NCI-H146 (cell line): ENCODE measurements at places on chromosomes 13 and 19.

DNA sequence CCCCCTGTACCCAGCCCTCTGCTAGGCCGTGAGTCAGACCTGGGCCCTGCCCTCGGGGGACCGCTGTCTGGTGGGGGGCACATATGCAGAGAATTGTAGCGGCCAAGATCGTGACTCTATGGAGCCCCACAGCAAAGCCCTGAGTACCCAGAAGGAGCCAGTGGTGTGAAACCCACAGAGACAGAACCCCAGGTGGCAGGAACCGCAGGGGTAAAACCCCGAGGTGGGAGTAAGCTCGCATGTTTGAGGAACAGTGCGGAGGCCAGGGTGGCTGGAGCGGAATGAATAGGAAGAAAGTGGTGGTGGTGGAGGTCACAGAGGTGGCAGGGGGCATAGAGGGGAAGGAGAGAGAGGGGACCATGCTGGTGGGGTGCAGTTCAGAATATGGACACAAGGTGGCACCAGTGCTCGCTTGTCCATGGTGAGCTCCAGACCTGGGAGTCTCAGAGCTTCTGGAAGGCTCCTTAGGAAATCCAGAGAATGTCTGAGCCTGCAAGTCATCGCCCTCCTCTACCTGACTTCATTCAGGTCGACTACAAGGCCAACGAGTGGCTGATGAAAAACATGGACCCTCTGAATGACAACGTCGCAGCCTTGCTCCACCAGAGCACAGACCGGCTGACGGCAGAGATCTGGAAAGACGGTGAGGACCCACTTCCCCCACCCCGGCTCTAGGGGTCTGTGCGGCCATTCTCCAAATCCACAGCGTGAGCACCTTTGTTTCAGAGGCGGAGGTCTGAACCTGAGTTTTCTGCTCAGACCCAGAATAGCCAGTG, 48.9 kb downstream of the MYH14 start:
- DNase-seq, result no peak

DNA sequence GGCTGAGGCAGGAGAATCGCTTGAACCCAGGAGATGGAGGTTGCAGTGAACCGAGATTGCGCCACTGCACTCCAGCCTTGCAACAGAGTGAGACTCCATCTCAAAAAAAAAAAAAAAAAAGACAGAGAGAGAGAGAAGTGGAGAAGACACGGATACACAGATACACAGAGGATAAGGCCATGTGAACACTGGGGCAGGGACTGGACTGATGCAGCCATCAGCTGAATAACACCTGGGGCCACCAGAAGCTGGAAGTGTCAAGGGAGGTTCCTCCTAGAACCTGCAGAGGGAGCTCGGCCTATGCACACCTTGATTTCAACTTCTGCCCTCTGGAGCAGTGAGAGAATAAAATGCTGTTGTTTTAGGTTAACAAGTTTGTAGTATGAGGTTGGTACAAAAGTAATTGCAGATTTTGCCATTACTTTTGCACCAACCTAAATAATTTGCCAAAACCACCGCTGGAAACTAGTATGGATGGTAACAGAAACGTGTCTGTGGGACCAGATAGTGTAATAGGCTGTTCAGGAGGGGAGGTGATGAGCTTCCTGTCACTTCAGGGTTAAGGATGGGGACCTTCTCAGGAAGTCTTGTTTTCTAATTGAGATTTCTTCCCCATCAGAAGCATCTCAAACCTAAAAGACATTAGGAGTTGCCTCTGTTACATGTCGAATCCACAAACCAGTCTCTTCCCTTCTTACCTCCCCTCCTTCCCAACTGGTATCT, 36.4 kb upstream of the IGSF23 start:
- peak; percentile 71 for DNase-seq

- peak; percentile 61 for DNase-seq
Observed at GRCh38 chr19:35031072-35031881, 1.0 kb downstream of the SCN1B start.

DNA sequence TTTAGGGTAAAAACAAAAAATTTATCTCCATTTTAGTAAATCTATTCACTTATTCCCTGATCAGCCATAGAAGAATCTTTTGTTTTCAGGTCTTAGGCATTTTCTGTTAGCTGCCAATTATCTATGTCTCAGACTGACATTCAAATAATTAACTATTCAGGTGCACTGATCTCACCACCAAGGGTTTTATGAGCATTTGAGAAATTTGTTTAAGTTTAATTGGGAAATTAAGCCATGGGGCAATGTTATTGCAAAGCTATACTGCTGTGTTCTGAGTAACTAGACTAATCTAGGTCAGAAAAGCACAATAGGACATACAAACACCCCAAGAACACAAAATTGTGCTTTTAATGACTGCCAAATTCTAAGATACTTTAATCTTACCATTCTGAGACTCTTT, 210.7 kb upstream of the EDNRB start:
- no peak for DNase-seq

DNA sequence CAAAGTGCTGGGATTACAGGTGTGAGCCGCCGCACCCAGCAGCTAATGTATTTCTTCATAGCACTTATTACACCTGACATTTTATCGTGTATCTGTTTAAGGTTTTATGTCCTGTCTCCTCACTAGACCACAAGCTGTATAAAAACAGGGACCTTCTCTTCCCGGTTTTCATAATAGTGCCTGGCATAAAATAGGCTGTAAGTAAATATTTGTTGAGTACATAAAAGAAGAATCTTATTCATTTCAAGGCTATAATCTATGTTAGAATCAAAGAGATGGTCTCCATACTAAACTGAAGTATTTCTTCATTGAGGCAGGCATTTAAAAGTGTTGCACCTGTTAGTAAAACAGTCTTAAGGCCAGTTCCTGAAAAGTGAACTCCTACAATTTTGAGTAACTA, 194.0 kb downstream of the SHISA2 start:
- DNase-seq, result no peak

DNA sequence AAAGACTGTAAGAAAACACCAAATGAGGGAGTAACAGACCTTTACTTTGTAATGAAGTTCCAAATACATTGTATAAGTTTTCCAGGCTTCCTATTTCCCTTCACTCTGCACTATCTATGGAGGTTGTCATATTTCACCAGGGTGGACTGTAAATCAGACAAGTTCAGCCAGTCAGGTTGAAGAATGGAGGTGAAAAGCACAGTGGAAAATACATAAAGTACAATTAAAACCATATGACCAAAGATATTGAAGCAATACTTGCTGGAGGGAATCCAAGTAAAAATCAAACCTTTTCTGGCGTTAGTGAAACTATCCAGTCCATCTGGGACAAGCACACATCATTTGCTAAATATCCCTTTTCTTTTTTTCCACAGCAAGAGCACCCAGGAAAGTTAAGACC, 3.2 kb downstream of the LHFPL6 start:
- no peak for DNase-seq

- peak; percentile 54 for DNase-seq
Observed at GRCh38 chr19:49983645-49984229, 22.8 kb upstream of the SIGLEC11 start.

DNA sequence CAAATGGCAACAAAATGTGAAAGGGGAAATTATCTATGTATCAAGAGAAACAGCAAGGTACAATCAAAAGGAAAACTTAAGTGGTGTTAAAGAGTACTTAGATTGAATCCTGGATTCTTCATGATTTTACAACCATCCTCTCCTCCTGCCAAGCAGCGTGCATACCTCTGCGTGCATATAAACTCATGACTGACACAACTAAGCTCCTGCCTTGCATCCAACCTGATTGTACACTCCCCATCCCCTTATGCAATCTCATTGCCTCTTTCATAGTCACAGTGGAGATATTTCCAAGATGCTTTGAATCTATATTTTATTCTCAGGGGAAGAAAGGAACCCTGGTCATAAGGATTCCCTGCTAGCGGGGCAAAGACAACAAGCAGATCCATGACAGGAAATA, 499.9 kb downstream of the KCTD12 start:
- no peak for DNase-seq

- DNase-seq, result no peak
Observed at GRCh38 chr13:58087566-58087965, 456.0 kb downstream of the PCDH17 start.

DNA sequence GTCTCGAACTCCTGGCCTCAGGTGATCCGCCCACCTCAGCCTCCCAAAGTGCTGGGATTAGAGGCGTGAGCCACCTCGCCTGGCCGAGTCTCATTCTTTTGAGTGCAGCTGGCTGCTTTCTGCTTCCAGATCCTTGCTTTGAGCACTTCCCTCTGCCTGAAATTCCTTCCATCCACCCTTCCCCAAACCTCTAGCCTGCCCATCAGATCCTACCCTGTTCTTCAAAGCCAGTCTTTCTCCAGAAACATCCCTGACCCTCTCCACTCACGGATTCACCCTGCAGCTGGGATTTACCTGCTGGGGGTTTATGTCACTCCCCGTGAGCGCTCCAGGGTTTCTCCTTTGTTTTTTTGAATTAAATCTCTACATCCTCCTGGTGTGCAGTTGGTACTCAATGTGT, 13.1 kb upstream of the NPAS1 start:
- DNase-seq, result no peak

GRCh38 chr19:10729411-10729810, 11.5 kb downstream of the DNM2 start:
- no peak for DNase-seq

DNA sequence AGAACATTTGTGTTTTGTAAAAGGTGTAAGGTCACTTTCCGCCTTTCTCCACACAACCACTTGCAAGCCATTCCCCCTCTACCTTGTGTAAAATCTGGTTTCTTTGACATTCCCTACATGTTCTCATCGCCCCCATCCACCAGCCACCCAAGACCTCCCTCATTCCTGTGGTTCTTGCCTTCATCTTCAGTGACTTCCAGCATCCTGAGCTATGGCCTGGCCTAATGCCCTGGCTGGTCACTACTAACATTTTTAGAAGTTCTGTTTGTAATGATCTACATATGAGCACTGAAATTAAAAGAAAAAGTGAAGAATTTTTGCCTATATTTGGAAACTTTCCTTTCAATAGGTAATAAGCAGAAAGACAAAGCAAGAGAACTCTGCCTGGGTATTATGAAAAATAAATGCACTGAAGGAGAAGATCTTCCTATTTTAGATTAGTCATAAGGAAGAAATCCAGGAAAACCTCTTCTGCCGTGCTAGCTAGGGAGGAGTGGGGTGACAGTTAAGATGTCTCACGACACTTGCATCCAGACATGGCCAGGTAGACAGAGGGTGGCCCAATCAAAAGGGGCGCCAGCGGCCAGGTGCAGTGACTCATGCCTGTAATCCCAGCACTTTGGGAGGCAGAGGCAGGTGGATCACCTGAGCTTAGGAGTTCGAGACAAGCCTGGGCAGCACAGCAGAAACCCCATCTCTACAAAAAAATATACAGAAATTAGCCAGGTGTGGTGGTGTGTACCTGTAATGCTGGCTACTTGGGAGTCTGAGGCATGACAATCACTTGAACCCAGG, 28.1 kb upstream of the MPHOSPH8 start:
- no peak for DNase-seq

DNA sequence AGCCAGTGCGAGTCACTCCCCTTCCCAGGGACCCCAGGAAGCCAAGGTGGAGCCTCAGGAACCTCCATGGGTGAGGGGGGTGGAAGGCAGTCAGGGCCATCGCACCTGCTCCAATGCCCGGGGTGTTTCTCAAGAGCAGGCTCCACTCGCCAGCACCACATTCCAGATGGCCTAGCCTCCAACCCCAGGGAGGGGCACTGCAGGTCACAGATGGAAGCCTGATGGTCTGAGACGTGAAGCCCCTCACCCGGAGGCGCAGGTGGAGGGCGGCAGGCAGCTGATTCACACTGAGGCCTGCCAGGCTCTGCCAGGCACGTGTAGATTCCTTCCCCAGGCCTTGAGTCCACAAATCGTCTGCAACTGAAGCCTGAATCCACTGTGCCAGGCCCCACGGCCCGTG, 23.0 kb upstream of the ISYNA1 start:
- DNase-seq, result no peak

DNA sequence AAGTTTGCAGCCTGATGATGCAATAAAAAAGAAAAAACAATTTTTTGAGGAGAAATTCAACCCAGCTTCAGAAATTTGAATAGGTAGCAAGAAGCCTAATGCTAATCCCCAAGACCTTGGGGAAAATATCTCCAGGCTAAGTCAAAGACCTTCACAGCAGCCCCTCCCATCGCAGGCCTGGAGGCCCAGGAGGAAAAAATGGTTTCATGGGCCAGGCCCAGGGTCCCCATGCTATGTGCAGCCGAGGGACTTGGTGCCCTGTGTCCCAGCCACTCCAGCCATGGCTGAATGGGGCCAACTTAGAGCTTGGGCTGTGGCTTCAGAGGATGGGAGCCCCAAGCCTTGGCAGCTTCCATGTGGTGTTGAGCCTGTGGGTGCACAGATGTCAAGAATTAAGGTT, 210.3 kb downstream of the SUCLA2 start:
- DNase-seq, result no peak

DNA sequence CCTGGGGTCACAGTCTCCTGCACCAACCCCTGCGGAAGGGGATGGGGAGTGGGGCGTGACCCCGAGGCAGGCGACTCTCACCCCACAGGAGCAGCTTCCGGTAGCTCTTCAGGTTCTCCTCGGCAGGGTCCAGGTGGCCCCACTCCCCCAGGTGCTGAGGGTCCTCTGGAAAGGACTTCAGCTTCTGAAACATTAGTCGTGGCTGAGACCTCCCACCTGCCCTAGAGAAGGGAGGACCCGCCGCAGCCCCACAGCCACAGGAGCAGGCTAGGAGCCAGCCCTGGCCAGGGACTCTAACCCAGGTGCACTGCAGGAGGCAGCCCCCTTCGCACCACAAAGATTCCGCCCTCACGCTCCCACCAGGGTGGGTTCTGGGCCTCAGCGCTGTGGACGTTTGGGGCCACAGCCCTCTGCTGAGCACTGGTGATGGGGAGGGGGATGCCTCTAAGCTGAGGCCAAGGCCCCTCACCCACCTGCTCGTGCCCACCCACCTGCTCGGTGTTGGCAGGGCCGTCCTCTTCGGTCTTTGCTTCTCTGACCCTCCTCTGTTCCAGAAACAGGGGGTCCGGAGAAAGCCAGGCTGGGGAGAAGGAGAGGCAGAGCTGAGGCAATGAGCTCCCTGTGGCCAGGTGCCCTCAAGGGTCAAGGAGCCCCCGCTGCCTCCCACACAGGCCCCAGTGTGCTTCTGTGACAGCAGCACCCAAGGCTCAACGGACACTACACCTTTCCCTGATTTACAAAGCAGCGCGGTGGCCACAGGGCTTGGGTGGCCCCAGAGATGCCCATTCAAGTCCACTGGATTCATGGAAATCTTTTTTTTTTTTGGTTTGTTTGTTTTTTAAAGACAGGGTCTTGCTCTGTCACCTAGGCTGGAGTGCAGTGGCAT, 11.0 kb downstream of the ZSCAN18 start:
- DNase-seq, result no peak

- peak; percentile 86 for DNase-seq
Observed at GRCh38 chr13:98977568-98978265, at the start of gene DOCK9. DOCK9 (minus strand) TSS chr13:98978064; CDS start chr13:98977909, 155 bp downstream.

GRCh38 chr13:49540552-49540951, 44.8 kb downstream of the PHF11 start:
- no peak for DNase-seq

- DNase-seq, result no peak
Observed at GRCh38 chr13:108263621-108264355, 5.7 kb upstream of the TNFSF13B start.

GRCh38 chr13:75220238-75220542, 261.8 kb downstream of the TBC1D4 start:
- no peak for DNase-seq

GRCh38 chr19:16118489-16119033, 6.9 kb downstream of the RAB8A start:
- DNase-seq, result no peak

GRCh38 chr13:108610507-108610906, 18.9 kb upstream of the MYO16 start:
- no peak for DNase-seq
